ENCODE measurements at places on chromosomes 13 and 19. TPM values are rescaled to one million over a fixed set of nuclear protein-coding genes. Genes with fewer than 3 reads are reported as not detected.

GRCh38 chr19:29884466-29884865 lies 57.6 kb upstream of the URI1 start:
- no peak for DNase-seq

ZSWIM4 gene
- total RNA-seq, result 23.7 TPM

DNA sequence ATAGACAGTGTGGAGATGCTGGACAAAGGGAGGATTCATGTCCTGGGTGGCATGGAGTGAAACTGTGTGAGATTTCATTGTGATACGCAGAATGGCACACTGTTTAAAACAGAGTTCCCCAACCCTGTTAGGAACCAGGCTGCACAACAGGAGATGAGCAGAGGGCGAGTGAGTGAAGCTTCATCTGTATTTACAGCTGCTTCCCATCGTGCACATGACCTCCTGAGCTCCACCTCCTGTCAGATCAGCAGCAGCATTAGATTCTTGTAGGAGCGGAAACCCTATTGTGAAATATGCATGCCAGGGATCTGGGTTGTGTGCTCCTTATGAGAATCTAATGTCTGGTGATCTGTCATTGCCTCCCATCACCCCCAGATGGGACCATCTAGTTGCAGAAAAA lies 72.5 kb downstream of the RAP2A start:
- DNase-seq, result peak; percentile 74

F2RL3 gene
- total RNA-seq, result 14.0 TPM

- peak; percentile 52 for DNase-seq
These were observed 8.2 kb upstream of the HSD17B14 start for GRCh38 chr19:48844472-48844871.

CAMSAP3 gene
- 0.19 TPM for total RNA-seq

GRCh38 chr13:45932676-45933075 lies 81.1 kb upstream of the SIAH3 start:
- no peak for DNase-seq

DNA sequence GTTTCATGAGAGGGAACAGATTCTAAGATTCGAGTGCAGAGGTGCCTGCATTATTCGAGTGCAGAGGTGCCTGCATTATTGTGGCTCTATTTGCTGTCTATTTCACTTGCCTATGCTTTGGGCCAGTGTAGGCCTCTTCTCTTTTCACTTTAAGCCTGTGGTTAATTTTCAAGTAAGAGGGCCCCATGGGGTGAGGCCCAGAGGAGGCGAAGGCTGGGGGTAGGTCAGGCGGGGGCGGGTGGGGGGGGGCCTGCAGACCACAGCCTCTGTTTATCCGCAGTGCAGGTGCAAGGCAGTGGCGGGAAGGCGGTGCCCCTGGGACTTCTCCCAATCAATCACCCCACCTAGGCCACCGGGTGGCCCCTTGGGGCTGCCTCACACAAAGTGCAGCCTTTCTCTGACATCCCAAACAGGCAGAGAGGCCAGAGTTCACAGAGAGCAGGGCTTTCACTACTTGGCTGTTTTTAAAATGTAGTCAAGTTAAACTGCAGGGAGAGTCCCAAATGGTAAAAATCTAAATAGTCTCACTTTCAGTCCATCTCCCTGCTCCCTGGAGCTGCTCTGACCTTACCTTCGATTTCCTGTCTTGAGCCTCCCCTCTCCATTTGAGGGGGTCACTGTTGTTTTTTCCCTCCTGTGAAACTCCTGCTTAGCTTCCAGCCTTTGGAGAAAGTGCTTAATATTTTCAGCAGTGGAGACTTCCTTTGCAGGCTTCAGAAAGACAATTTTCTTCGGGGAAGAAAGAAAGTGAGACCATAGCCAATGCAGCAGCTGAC lies 249.0 kb downstream of the DLEU7 start:
- no peak for DNase-seq

KLK12 gene
- not detected for total RNA-seq

GRCh38 chr13:45752510-45752909 lies 50.4 kb downstream of the CBY2 start:
- no peak for DNase-seq

- no peak for DNase-seq
These were observed 33.5 kb downstream of the TMED1 start for GRCh38 chr19:10802479-10802878.

CACNA1A gene
- total RNA-seq, result 0.14 TPM

PSG4 gene
- total RNA-seq, result 0.14 TPM

DNA sequence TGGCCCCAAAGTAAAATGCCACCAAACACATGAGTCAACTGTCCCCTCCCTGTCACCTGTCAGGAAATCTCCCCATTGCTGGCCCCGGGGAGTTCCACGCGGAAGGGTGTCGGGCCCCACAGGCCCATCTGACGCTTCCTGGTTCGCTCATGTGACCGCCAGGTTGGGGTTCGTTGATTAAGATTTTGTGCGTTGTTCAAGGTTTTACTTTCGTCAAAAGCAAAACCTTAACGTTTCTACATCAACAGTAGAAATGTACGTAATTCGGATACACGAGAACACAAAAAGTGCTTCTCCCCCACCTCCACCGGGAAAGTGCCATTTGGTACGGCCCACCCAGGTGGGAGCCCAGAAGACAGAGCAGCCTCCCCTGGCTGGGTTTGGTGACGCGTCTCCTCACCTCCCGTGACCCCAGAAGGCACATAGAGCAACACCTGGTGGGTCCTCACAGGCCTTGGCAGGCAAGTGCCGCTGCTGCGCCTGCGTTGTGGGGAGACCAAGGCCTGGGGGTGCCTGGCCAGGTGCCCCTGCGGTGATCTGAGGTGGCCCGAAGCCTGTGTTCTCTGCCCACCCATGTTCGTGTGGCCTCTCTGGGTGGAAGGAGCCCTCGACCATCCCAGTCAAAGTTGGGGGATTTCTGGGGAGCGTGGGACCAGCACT lies 161.6 kb downstream of the KDM4B start:
- no peak for DNase-seq

PTGER1 gene
- total RNA-seq, result 0.17 TPM

GRCh38 chr19:4415352-4415751 lies 12.9 kb downstream of the CHAF1A start:
- DNase-seq, result no peak

PLK5 gene
- total RNA-seq, result not detected

SERPINE3 gene
- 0.09 TPM for total RNA-seq

DNA sequence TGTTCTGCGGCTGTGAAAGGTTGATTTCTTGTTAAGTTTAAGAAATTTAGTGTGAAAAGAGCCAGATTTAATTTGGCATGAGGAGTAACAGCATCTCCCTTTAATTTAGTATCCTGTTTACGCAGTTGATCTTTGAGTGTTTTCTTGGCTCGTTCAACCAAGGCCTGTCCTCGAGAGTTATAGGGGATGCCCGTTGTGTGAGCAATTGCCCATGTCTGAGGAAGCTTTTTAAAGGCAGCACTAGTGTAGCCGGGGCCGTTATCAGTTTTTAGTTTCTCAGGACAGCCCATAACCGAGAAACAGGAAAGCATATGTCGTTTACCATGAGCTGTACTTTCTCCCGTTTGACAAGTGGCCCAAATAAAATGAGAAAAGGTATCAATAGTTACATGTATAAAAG lies 47.5 kb upstream of the ZNF43 start:
- DNase-seq, result peak; percentile 5

DNA sequence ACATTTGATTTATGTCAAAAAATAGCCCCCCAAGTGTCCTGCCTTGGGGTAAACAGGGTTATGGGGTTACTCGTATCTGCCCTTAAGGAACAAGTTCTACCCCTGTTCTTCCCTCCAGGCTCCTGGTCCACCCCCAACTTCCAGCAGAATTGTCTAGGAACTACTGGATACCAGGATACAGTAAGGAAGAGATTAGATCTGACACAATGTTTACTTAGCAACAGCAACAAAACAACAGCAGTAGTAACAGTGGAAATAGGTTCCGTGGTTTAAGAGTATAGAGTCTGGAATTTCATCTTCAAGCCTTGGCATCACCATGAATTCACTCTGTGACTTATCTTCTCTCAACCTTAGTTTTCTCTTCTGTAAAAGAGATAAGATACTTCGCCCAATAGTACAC lies 1.7 kb upstream of the FAM98C start:
- peak; percentile 68 for DNase-seq

C19orf85 gene
- total RNA-seq, result not detected

DNA sequence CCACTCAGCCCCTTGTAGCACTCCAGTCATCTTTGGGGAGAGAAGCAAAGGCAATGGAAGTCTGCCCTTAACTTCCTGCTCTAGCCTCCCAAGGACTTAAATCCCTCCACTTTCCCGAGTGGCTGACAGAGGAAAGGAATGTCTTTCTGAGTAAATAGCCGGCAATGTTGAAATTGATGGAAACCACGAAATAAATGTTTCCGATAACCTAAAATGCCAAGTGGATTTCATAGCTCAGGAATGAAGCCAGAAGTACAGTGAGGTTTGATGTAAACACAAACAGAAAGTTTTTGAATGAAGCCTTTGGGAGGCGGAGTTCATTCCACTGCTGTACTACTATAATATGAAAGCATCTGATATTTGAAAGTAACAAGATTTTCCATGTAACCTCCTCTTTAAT lies 14.0 kb upstream of the TBC1D4 start:
- no peak for DNase-seq

Measured in dermis blood vessel endothelial cell (primary cell).